ENCODE measurements at places on chromosomes 6 and 20.

DNA sequence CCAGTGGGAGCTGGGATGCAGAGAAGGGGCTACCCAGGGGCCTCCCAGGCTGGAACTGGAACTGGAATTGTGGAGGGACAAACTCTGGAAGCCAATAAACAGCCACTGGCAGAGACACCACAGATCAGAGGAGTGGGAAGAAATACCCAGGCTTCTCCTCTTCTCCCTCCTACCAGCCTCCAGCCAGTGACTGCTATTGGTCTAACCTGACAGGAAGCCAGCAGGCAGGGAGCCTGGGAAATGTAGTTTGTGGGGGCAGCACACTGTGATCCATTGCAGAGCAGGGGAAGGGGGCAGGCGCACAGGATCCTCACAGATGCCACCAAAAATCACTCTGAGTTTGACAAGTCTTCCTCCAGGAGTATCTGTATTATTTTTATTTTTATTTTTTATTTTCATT lies 12.1 kb upstream of the MLN start:
- no peak for DNase-seq

DNA sequence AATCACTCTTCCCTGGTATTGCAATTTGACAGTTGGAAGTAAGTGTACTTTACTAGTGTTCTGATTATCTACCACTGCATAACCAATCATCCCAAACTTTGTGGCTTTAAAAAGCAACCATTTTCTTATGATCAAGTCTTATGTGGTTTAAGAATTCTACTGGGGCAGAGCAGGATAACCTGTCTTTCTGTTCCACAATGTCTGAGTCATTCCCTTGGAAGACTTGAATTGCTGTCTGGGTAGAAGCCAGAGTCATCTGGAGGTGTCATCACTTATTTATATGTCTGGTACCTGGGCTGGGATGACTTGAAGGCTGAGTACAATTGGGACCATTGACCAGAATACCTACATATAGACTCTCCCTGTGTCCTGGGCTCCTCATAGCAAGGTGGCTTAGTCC lies 644.3 kb downstream of the HDGFL1 start:
- peak; percentile 11 for DNase-seq

DNA sequence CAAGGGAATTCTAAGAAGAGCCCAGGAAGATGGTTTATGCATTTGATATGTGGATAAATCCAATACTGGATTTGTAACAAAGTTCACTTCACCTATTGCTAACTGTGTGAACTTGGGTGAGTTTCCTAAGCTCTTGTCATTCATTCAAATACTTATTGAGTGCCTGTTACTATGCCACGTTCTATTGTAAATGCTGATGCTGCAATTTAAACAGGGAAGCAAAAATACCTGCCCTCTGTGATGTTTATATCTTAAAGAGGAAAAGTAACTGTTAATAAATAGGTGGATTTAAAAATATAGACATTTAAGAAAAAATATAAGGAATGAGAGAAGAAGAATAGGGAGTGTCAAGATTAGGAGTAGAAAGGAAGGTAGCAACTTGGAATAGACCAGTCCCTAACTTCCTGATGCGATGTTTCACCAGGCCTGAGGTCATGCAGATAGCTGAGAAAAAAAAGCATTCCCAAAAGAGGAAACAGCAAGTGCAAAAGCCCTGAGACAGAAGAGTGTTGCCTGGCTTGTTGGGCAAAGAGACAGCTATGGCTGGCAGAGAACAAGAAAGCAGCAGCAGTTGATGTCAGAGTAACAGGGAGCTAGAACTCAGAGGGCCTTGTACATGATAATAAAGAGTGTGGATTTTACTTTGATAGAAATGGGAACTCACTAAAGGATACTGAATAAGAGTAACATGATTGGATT lies 54.3 kb upstream of the TCF21 start:
- DNase-seq = no peak

DNA sequence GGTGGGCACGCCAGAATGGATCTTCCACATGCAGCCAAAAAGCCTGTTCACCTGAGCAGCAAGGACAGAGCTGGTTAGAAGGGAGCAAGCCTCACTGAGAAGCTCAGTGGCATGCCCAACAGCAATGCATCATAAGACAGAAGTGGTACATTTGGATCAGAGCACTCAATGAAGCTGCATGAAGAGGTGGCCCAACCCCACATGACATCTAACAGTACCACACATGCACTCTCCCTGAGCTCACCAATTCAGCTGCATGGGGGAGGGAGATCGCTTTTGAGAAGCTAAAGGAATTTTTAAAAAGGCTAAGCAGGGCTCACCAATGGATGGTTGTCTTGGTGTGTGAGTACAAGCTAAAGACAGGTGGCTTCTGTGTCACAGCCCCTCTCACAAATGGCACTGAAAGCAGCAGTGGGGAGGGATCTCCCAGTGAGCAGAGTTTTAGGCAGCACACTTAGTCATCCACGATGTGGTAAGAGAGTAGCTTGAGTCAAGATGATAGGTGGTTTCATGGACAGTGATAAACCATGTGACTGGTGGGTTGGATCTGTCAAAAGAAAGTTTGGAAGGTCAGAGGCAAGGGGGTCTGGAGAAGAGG lies 166.6 kb upstream of the TAB2 start:
- DNase-seq = no peak

DNA sequence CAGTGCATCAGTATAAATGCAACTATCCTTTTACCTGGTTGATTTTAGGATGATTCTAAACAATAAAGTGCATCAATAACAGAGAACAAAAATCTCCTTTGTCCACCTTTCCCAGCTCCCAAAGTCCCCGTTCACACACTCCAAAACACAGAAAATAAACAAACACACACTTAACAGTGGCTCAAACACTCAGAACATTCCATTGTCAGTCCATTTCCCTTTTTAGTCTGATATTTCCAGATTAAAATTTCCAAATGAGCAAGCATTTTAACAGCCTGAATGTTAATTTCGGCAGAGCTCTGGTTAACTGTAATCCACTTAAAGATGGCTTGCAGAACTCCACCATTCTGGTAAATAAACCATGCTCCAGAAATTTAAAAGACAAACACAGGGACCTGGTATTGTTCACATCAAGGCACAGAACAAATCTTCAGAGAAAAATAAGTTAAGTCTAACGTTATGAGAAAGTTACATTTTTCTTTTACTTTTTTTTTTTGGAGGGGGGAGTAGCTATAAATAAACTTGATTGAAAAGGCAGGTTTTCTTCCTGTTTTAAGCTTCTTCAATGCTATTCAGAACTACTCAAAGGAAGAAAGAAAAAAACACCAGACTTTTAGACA lies 100.8 kb downstream of the DST start:
- DNase-seq = no peak

- DNase-seq = no peak
These were observed 75.4 kb upstream of the ADGRB3 start for GRCh38 chr6:68559716-68560115.

- DNase-seq = no peak
These were observed 24.0 kb downstream of the AAR2 start for GRCh38 chr20:36260316-36260715.

DNA sequence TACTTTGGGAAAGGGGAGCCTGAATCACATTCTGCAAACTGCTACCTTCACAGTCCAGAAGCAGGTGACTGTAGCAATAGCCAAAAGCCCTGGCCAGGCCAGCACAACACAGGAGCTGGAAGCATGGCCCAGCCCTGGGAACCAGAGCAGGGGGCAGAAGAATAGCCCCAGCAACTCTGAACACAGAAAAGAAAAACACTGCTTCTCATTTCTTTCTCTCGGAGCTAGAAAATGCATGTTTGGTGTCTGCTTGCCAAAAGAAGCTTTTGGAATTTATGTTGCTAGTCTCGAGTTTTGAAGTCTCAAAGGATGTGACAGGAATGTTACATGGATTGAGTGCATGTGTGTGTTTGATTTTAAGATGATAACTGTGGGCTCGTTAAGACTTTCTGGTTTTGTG lies 79.8 kb upstream of the SCAF8 start:
- DNase-seq = no peak

DNA sequence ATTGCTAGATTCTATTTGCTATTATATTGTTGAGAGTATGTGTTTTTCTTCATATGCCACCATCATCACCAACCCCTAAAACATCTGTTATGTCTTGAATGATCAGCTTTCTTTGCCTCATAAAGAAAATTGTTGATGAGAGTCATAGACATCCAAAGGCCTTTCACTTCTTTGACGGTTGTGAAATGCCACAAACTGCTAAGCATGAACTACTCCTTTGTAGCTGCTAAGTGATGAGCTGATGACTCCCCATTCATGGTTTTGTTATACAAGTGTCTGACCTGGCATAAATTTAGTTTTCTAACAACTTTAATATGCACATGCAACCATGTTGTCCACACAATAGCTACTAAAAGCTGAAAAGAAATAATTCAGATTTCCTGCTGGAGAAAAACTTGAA lies 684 bp upstream of the MED23 start:
- DNase-seq = no peak

- no peak for DNase-seq
These were observed 18.0 kb downstream of the GATA5 start for GRCh38 chr20:62457831-62458230.

DNA sequence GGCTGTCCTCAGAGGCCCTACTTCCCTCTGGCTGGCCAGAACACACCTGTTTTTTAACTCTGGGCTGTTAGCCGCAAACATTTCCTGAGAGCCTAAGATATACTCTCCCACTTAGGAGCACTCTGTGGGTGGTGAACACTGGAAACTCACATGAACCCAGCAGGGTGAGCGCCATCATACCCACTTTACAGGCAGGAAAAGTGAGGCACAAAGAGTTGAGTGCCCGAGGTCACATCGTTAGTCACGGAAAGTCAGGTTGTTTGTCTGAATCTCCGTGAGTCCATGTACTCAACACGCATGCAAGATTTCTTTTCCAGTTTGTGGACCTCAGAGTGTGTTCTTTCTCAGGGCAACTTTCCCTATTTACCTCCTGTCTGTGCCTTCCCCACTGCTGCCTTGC lies 1.9 kb downstream of the BAK1 start:
- no peak for DNase-seq

- DNase-seq = peak; percentile 94
These were observed 39.3 kb downstream of the PCNA start for GRCh38 chr20:5080384-5080877.

- no peak for DNase-seq
These were observed 65.9 kb downstream of the BCAS1 start for GRCh38 chr20:54004445-54004844.

DNA sequence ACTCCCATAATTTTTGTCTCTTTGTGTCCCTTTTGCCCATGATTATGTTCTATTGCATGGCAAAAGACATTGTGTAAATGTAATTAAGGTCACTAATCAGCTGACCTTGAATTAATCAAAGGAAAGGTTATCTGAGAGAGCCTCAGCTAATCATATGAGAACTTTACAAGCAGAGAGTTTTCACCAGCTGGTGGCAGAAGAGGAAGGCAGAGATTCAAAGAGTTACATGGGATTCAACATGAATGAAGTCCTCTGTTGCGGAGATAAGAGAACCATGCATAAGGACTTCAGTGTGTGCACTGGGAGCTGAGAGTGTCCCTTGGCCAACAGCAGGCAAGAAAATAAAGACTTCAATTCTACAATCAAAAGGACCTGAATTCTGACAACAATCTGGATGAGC lies 494.1 kb upstream of the ARID1B start:
- no peak for DNase-seq

DNA sequence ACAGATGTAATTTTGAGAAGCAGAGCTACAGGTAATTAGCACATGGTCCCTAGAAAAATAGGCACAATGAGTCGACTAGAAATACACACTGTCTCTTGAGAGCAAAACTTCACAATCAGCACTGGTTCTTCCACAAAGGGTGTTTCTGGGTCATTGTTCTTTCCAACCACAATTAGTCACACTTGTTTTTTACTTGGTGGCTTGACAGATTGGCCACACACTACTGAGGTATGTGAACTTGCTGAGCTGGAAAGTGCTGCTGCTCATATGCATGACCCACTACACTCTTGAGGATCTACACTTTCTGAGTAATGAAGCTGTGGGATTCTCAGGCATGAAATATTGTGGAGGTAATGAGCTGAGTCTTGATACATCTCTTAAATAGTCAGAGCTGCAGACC lies 347.7 kb downstream of the BCKDHB start:
- DNase-seq = peak; percentile 88

DNA sequence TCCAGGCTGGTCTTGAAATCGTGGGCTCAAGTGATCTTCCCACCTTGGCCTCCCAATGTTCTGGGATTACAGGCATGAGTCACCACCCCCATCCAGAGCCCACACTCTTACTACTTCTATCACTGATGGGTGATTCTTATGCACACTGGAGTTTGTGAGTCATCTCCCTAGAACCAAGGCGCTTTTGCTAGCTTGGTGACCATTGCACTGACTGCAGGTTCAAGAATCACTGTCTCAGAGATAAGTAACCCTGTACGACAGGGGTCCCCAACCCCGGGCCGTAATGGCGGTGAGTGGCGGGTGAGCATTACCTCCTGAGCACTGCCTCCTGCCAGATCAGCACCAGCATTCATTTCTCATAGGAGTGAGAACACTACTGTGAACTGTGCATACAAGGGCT lies 118.8 kb downstream of the MAP3K7 start:
- DNase-seq = no peak

- DNase-seq = no peak
These were observed 71.1 kb downstream of the KIF6 start for GRCh38 chr6:39654121-39654520.

GRCh38 chr6:131116755-131117360 lies 18.4 kb upstream of the AKAP7 start:
- peak; percentile 74 for DNase-seq

DNA sequence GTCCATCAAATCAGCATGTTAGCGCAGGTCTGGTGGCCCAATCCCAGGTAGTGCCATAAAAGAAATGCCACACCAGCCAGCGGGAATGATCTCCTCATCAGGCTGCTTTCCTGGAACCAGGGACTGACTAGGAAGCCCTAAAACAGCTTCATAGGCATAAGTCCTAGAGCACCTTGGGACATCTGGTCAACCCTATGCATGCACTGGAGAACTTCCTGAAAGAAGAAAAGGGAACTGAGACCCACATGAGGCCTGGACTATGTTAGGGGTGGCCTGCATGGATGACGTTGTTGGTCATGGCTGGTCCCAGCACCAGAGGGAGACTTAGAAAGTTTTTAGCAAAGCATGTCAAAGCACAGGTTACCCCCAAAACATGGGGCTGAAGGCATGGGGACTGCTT lies 7.6 kb upstream of the KCNK16 start:
- DNase-seq = no peak

DNA sequence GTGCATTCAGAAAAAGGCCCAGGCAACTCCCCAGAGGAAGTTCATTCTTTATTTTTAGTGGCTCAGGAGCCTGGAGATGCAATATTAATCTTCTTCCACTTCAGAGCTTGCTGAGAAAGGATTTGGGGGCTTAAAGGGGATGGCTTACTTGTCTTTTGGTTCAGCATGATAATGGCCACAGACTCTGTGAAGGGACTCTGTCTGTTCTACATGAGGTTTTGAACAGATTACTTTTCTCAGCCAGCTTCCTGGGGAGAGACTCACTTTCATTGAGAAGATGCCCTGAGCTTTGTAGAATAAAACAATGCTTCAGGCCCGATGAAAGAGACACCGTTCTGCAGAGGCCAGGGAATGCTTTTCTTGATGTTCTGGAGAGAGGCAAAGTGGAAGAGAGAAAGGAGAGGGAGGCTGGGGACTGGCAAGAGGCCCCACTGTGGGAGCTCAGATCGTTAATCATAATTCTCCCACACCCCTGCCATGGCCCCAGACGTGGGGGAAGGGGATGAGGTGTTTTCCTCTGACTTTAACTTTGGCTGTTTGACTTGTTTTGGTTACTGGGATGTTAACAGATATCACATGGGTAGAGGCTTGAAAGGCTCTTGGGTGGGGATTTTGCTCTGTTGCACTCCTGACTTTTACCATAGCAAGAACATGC lies 19.1 kb downstream of the SCP2D1 start:
- DNase-seq = no peak

Measured in fibroblast of gingiva (primary cell).